COR-L47 (cell line): ENCODE measurements at places on chromosomes 4 and X.

GRCh38 chr4:67615119-67615518 lies 56.6 kb downstream of the STAP1 start:
- DNase-seq = no peak

GRCh38 chrX:9164533-9165426 lies 130.9 kb upstream of the FAM9B start:
- DNase-seq = no peak

- DNase-seq = no peak
Observed at GRCh38 chr4:26048950-26049349, 134.9 kb downstream of the SMIM20 start.

DNA sequence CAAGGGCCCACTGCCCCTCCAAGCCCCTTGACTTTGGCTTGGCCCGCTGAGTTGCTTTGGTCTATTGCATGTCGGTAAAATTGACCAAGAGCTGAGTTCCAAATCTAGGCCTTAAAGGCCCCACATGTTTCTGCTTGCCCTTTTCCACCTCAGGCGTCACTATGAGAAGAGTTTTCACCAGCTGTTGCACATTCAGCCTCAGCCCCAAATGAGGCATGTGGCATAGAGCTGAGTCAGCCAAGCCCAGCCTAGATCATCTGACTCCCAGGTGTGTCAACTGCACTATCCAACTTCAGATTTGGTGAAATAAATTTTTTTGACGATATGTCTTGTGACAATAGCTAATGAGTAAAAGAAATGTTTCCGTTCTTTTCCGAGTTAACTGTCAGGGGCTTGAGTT lies 424.5 kb upstream of the FAM47C start:
- DNase-seq = no peak

DNA sequence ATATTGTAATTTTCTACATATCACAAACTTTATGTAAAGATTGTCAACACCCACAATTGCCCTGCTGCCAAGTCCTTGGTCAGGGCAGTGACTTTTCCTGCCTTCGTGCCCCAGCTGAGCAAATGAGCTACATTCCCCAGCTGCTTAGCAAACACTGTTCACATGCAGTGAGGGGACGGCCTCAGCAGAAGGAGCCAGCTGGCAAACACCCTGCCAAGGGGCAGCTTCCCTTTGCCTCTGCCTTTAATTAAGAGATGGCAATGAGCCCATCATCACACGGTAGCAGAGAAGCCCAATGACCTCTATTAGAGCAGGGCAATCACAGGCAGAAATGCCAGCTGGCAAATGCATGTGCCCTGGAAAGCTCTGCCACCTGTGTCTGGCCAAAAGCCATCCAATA lies 253.4 kb downstream of the EPHA5 start:
- peak; percentile 89 for DNase-seq

- no peak for DNase-seq
Observed at GRCh38 chr4:126267689-126268088, 952.9 kb downstream of the FAT4 start.

DNA sequence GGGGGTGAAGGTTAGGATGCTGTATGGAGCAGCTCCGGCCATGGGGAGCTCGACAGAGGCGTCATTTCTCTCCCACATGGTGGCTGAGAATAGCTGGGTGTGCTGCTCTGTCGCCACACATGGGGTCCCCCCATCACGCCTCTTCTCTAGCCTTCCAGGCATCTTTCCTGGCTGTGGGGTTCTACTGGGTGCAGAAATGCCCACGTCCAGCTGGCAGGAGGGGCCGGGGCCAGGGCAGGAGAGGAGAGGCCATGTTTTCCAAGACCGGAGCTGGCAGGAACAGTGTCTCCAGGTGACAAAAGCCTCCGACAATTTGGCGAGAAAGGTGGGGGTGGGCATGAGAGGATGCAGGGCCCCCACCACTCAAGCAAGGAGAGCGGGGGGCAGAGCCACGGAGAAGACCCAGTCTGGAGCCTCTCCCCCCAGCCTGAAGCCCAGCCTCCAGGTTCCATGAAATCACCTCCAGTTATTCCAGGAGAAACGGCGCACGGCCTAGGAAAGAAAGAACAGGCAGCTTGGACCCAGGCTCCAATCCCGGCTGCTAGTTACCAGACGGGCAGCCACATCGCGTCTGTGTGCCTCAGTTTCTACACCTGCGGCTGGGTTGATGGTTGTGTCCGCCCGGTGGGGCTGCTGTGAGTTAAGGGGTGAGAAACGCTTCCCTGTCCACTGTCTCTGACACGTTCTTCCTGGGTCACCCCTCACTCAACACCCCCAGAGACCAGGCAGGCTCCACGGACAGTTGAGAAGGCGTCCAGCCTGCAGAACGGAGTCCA lies 27.4 kb upstream of the SPON2 start:
- no peak for DNase-seq

- DNase-seq = no peak
Observed at GRCh38 chr4:176735300-176735699, 57.4 kb downstream of the VEGFC start.

DNA sequence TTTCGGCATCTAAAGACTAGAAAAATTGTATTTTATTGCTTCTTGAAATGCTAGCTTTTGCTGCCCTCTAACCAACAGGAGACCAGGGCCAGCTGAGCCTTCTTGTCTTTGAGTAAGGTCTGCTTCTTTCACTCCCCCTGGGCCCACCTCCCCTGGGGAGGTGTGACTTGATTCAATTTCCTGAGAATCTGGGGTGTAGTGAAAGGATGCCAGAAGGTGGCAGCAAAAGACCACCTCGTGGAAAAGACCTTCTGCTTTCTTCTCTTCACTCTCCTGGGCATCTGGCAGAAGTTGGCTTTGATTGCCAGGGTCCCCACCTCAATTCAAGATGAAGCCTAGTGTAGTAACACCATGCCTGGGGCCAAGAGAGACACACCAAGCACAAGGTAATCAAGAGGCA lies 96.5 kb upstream of the MAOA start:
- DNase-seq = peak; percentile 33

DNA sequence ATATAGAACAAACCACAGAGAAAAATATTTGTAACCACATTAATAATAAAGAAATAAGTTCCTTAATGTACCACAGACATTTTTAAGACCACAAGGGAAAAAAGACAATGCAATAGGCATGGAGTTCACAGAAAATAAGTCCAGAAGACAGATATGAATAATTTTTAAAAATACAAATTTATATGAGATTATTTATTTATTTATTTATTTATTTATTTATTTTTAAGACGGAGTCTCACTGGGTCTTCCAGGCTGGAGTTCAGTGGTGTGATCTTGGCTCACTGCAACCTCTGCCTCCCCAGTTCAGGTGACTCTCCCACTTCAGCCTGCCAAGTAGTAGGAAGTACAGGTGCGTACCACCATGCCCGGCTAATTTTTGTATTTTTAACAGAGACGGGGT lies 53.7 kb downstream of the THAP9 start:
- DNase-seq = no peak

DNA sequence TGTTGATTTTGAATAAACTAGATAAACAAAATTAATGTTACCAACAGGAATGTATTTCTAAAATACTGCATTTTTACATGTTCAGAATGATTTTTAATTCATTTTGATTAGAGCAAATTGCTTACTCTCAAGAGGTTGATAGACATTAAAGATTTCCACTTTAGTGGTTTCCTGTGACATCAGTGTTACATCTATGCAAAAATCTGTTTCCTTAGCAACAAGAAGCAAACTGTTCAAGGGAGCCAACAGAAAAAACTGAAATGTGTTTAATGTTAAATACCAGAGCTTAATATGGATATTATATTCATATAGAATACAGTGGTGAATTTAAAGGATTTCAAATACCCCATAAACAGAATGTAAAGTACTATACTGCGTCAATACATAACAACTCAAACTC lies 277.8 kb downstream of the GABRG1 start:
- DNase-seq = no peak

DNA sequence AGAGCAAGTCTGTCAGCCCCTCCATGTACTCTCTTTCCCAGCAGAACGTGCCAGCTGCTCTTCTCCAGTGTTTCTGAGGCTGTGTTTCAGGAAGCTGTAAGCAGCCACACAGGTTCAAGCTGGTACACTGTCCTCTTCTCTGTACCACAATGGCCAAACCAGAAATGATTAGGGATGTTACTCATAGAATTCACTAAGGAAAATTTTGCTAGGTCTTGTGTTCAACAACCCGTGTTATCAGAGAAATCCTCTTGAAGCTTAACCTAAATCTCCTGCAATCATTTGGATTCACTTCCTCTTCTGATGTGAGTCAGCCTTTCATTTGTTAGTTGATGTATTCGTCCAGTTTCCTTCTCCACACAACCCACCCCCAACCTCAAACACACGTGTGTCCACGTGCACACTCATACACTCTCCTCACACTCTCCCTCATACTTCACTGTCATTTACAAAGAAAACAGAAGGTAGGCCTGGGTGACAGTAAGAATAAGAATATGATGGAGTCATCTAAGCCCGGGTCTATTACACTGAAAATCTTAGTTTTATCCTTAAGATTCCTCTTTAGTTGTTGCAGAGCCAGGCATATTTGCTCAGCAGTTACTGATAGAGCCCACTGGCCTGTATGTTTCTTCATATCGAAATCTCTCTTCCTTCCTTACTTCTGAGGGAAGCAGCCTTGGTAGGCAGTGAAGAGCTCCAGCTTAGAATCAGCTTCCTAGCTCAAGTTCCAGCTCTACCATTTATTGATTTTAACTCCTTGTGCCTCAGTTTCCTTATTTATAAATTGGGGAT lies 63.4 kb downstream of the DCUN1D4 start:
- DNase-seq = no peak

GRCh38 chrX:112835019-112835418 lies 5.6 kb downstream of the AMOT start:
- no peak for DNase-seq

GRCh38 chr4:2492970-2493369 lies 24.1 kb downstream of the RNF4 start:
- DNase-seq = no peak

DNA sequence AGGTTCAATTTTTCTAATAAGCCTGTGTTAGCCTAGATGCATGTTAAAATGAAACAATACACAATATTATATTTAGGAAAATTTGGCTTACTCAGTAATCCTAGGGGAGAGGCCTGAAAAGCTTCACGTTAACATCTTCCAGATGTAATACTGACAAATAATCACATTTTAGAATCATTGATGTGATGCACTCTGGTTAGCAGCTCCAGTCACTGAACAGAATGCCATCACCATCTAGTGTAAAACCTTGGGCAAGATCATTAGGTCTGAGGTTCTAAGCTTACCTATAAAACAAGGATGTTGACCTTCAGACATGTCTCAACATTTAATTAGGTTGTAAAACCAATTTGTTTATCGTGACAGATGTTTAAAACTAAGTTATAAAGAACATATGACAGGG lies 1704.8 kb downstream of the STIM2 start:
- DNase-seq = no peak

GRCh38 chr4:143514901-143515300 lies 1.4 kb downstream of the SMARCA5 start:
- DNase-seq = no peak

GRCh38 chrX:9340598-9341290 lies 124.1 kb upstream of the TBL1X start:
- no peak for DNase-seq

DNA sequence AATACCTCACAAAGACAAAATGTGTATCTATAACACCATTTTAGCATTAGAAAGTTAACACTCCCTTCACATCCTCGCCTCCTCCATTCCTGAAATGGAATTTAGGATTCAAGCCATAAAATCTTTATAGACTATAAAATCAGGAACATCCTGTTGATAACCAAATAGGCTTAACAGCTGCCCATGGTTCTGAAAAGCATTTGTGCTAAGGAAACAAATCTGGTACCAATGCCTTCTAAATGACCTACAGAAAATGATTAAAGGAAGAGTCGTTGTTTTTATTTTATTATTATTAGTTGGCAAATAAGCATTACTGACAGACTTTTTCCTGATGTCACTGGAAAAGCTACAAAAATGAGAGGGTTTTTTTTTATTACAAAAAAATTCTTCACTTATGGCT lies 79.8 kb downstream of the PAPSS1 start:
- no peak for DNase-seq

GRCh38 chr4:164783976-164784375 lies 30.0 kb downstream of the SMIM31 start:
- no peak for DNase-seq

GRCh38 chrX:11439846-11440245 lies 146.6 kb downstream of the AMELX start:
- no peak for DNase-seq

DNA sequence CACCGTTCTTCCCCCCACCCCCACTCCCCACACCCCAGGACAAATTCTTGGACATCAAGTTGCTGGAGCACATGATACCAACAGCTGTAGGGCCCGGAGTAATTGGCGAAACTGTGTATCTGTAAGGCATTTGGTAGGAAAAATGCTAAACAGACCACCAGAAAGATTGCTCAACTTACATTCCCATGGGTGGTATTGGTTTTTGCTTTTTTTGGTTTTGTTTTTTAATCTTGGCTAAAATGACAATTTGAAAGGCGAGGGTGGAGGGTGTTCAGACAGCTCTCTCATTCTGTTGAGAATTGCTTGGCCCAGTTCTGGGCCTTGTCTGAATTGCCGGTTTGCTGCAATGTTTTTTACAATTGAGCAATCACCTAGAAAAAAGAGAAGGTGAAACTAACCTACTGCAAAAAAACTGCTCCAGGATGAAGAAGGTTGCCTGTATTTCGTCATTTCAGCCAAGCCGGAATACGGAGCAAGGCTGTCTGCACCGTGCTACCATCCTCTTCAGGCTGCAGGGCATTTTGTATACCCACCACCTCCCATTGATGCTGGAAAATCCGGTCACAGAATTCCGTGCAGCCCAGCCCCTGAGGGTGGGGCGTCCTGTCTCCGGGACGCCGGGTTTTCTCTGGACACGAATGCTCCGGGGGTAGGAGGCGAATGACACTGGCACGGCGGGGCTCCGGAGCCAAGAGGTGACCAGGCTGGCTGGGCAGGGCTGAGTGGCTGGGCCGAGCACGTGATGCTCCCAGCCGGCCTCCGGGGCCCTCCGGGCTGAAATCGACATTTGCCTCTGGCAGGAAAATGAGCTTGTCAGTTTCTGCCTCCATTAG lies at the start of gene CLCN4:
Gene CLCN4 (plus strand): TSS at position 777 of the 833 bp plus-strand sequence. CDS start 28,058 bp downstream, outside the sequence.
- DNase-seq = no peak
